Vagina (tissue), 2 donors: ENCODE measurements at places on chromosomes 13 and 19.

DNA sequence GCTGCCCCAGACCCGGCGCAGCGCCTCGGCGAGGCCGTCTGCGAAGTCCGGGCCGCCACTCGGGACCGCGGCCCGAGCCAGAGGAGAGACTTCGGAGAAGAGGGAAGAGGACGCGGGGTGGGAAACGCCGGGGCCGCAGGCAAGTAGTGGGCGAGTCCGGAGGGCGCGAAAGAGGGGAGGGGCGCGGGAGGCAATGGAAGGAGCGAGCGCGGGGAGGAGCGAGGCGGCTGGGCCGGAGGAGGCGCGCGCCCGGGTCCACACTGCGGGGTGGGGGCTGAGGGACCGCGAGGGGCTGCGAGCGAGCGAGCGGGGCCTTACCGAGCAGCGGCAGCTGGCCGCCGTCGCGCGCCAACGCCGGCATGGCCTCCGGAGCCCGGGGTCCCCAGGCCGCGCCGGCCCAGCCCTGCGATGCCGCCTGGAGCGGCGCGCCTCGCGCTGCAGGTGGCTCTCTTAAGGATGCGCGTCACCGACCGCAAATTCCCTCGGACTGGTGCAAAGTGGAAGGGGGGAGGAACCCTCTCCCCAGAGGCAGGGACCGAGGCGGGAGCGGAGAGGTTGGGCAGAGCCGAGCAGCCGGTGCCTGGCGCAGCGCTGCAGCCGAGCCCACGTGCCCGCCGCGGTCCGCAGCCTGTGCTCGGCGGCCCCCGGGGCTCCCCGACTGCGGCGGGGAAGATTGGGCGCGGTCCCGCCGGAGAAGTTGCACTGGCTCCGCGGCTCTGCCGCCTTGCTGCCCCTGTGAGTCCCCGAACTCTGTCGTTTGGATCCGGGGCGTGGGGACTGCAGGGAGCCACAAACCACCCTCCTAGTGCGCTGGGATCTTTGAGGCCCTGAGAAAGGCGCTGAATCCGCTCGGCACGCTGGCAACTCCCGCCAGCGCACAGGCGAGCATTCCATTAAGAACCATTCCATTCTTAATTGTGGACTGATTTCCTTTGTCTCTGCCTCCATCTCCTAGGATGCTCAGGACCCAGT lies at the start of gene FLT3:
FLT3 (minus strand) TSS at position 427 of the 972 bp plus-strand sequence; CDS start at position 361, 66 bp downstream.
- no peak for DNase-seq

GRCh38 chr13:75873494-75873893 lies 237.4 kb downstream of the LMO7 start:
- no peak for DNase-seq

DNA sequence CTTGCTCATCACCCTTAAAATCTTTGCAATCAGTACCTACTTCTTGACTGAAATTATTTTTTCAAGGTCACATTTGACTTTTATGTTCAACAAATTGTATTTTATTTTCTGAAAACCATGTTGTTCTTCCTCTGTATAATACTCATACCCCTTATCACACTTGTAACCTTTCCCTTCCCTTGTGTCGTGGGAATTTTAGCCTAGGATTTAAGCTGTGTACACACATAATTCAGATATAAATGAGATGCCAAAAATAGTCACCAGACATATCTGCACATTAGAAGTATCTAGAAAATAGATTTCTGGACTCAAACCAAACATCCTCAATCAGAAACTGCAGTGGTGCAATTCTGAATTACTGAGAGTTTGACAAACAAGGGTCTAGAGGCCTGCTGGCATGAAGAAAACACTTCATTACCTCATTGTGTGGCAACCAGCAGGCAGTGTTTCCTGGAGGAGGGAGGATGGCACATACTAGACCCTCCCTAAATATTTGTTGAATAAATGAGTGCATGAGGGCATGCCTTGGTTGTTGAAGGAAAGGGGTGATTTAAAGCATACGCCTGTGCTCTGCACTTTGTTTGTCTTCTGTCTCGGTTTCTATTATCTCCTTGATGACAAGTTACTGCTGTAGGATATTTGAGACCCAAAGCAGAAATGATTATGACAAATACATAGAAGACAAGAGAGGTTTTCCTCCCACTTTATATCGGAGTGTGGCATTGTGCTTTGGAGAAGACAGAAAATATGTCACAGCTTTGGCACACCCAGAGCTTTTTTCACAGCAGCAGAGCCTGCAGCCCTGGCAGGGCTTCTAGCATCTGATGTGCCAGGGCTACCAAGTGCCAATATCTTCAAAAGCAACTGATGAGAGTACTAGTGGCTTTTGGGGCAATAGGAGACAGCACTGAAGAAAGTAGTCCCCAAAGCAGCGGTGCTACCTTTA lies 881.1 kb downstream of the PCDH9 start:
- no peak for DNase-seq

- no peak for DNase-seq
Measured at GRCh38 chr19:30059741-30060457, 117.9 kb downstream of the URI1 start.

DNA sequence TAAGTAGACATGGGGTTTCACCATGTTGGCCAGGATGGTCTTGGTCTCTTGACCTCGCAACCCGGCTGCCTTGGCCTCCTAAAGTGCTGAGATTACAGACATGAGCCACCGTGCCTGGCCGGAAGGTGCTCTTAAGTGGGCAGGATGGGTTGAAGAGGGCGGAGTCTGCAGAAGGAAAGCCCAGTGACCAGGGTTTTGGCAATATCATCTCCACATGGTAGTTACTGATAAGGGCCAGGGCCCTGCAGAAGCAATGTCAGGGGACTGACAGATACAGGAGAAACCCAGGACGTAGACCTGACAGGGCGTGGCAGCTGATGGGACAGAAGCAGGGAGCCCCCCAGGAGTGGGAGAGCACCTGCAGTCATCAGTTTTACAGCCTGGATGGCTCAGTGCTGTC lies 45.7 kb upstream of the RNF113B start:
- no peak for DNase-seq

GRCh38 chr19:2775556-2776430 lies 7.3 kb downstream of the SGTA start:
- no peak for DNase-seq

DNA sequence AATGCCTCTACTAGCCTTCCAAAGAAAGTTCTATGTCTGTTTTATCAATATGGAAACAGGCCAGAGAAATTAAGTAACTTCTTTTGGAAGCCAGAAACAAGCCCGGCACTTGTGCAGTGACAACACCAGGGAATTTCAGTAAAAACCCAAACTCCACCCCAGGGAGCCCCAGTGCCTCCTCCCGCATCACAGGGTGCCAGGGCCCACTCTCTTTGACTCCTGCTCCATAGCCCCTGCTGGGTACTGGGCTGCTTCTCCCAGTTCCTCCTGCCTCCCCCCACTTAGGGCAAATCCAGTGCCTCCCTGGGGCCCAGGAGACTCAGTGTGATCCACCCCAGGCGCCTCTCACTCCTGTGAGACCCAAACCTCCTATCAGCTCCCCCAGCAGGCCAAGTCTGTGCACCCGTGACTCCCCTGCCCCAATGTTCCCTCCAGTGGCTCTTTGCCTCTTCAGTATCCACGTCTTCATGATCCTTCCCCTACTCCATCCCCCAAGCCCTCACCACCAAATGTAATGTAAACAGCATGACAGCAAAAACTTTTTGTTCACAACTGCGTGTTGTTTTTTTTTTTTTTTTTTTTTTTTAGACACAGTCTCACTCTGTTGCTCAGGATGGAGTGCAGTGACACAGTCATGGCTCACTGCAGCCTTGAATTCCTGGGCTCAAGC lies 2.3 kb upstream of the FFAR3 start:
- DNase-seq = no peak

DNA sequence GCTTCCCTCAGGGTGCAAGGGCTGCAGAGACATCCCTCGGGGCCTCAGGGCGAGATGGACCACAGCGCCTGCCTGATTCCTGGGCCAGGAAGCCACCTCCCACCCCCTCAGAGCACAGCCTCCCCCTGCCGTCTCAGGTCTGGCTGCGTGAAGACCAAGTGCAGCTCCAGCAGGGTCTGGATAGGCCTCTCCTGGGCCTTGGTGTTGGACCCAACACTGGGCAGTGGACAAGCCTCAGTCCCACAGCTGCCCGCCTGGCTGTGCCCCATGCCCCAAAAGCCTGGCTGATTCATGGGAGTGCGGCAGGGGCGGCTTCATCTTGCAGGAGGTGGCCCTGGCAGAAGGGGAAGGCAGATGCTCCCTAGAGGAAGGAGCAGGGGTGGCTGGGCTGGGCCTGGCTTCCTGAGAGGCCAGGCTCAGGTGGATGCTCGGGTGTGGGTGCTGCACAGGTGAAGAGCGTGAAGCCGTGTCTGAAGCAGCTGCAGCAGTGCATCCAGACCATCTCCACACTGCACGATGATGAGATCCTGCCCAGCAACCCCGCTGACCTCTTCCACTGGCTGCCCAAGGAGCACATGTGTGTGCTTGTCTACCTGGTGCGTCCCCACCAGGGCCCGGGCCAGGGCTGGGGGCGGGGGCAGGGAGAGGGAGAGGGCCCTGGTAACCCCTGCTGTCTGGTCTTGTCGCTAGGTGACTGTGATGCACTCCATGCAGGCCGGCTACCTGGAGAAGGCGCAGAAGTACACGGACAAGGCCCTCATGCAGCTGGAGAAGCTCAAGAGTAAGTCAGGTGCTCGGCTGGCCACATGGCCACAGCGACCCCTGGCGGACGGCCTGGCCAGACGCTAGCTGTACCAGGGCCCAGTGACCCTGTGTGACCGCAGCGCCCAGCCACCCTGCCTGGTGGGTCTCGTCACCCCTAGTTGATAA lies 21.7 kb downstream of the MAU2 start:
- no peak for DNase-seq

DNA sequence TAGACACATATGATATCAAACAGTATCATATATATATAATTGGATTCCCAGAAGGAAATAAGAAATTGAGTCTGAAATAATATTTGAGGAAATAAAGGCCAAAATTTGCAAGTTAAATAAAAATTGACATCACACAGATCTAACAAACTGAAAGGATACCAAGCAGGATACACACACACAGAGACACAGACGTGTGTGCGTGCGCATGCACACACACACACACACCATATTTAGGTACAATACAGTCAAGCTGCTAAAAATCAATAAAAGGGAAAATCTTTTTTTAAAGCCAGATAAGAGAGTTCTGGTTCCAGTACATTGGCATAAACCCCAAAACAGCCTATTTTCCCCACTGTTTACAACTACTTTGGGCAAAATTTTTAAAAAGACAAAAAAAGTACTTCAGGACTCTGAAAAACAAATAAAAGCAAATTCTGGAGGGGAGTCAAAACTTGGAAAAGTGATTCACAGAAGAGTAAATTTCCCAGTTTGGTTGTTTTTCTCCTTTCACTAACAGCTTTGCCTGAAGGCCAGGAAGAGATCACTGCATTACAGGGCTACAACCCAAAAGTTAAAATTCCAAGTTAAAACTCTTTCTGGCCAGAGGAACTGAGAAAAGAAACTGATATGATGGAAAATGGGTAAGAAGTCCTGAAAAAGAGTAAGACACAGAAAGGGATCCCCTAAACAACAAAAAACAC lies 16.2 kb downstream of the MYCBP2 start:
- DNase-seq = no peak

DNA sequence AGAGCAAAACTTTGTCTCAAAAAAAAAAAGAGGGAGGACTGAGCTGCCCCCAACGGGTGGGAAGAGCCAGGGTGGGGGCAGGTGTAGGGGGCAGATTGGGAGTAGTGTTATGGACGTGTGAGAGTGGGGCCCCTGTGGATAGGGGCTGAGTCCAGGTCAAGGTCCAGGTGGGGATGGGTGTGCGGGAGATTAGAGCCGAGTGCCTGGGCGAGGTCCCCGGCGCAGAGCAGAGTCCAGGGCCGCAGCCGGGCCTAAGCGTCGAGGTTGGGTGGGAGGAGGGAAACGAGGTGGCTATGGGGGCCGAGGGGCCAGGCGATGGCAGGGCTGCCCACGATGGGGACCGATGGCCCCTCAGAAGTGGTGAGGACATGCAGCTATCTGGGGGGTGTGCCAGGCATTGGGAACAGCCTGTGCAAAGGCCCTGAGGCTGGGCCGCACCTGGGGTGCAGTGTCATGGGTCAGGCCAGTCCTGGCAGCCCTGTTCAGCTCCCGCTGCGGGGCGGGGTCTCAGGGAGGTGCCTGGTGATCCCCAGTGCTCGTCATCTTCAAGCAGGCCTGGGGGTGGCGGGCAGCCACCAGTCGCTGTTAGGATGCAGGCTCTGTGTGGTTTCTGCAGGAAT lies 12.3 kb upstream of the MISP start:
- no peak for DNase-seq

GRCh38 chr13:76954538-76954937 lies 6.2 kb downstream of the ACOD1 start:
- DNase-seq = no peak

DNA sequence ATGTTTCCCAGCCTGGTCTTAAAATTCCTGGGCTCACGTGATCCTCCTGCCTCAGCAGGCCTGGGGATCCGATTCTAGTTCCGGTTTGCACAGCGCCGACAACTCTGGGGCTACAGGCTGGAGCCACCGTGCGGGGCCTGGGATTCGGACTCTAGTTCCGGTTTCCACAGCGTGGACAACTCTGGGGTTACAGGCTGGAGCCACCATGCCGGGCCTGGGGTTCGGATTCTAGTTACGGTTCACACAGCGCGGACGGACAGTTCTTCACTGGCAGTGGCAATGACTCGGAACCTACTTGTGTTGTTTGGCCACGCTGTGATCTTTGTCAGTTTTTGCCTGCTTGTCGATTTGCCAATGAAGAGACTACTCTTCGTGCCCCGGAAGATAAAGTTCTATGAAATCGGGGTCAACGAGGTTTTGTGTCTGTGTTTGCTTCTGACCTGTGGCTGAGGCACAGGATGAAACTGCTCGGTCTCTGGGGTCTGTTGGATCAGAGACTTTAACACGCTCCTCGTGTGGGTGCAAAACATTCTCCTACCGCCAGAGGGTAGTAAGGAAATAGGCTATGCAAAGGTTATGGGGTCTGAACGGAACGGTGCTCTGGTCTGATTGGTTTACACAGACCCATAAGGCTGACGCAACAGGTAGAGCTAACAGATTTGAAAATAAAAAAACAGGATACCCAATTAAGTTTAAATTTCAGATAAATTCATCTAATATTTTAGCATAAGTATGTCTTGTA lies 12.1 kb upstream of the ZSCAN1 start:
- no peak for DNase-seq

GRCh38 chr19:18763674-18764590 lies 27.2 kb downstream of the COMP start:
- DNase-seq = no peak

GRCh38 chr19:19504754-19505668 lies 10.3 kb downstream of the TSSK6 start:
- no peak for DNase-seq

GRCh38 chr13:113063091-113063491 lies 42.5 kb upstream of the F7 start:
- DNase-seq = no peak
